Foreskin fibroblast (primary cell): ENCODE measurements at places on chromosomes 1 and 21.
A peak's percentile ranks its signal among the peaks of the same experiment; 100 is the strongest.

- DNase-seq: no peak
These were observed 123.4 kb downstream of the ESRRG start for GRCh38 chr1:216599851-216600250.

DNA sequence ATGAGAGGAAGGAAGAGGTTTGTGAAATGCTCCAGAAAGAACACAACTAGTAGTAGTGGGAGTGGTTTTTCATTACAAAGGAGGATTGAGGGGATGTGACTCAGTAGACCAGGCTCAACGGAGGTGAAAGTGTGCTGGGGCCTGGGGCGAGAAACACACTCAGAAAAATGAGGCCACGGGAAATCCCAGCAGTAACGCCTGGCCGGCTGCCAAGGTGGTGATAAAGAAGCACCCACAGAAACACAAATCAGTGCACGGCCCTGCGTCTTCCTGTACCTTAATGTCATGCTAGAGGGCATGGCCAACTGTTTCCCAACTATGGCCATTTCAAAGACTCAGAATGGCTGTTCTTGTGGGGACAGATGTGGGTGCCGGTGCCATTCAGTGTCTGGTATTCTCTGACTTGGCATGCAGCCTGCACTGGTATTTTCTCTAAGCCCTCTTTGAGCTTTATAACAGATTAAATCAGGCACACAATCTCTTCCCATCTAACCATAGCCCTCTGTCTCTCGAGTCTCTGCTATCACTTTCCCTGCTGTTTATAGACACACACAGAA, 38.2 kb downstream of the URB2 start:
- no peak for DNase-seq

- no peak for DNase-seq
These were observed 37.1 kb upstream of the COL11A1 start for GRCh38 chr1:103145449-103145848.

GRCh38 chr21:45818904-45819285, 162.7 kb upstream of the COL6A1 start:
- peak; percentile 83 for DNase-seq

DNA sequence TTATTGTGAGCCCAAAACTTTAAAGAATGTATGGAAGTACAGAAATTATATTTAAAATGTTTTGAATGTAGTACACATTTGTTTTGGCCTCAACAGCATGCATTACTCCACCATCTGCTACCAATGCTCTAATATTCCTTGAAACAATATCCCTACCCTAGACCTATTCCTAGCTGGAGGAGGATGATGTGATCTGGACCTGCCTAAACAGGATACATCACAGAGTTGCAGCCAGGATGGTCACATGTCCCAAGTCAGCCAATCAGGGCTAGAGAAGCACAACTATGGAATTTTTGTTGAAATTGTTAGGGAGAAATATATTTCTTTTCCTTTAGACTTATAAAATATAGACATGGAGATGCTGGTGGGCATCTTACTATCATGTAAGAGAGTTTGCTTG, 623.3 kb upstream of the NR5A2 start:
- DNase-seq: peak; percentile 71

GRCh38 chr1:29500651-29501050, 264.3 kb downstream of the PTPRU start:
- no peak for DNase-seq

DNA sequence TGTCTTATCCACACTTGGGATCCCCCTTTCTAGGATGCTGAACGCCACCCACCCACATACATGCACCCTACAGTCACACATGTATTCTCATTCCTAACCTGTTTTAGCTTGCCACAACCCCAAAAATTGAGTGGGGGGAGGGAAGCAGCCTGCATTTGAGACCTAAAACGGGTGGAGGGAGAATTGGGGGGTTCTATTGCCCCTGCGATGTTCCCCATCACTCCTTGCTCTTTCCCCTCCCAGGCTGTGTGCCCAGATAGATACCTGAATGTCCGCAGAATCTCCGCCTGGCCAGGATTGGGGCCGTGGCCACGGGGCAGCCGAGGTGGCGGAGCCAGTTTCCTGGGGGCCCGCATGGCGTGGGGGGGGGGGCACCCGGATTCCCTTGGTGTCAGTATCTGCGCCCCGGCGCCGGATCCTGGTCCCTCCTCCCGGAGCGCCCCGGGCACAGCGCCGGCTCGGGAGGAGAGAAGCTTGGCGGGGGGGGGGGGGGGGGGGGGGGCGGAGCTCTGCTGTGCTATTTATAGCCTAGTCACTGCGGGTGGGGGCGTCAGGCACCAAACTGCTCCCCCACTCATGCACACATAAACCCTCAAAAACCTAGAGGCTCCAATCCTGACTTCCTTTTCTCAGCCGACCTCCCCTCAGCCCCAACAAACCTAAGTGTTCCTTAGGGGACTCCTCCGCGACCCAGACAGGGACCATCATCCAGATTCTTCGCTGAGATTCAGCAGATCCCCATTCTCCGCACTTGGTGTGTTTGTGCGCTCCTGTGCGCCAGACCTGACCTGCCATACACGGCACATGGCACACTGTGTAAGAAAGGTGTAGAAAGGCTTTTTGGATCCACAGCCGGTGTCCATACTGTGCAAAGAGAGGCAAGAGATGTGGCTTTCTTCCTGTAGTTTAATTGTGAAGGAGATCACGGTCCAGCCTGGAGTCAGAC, 1.9 kb downstream of the ANKRD34A start:
- no peak for DNase-seq

- no peak for DNase-seq
These were observed 14.0 kb downstream of the HSD3B2 start for GRCh38 chr1:119428991-119429390.

GRCh38 chr1:15343729-15344128, 66.0 kb upstream of the EFHD2 start:
- DNase-seq: peak; percentile 54

DNA sequence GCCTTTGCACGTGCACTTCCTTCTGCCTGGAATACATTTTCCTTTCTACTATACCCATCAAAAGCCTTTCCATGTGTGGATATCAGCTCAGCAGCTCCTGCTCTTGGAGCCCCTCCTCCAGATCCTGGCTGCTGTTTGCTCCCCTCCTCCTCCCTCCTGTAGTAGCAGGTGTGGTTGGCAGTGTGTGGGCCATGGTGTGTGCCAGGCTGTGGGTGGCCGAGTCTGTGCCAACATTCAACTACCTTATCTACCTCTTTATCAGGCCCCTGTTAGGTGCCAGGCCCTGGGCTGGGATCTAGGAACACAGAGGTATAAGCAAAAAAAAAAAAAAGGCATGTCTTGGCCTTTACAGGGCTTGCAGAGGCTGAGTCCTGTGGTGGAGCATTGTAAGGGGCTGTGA, 180.6 kb upstream of the JUN start:
- DNase-seq: no peak

- DNase-seq: no peak
These were observed 651.4 kb downstream of the ADGRL2 start for GRCh38 chr1:82452096-82452495.

DNA sequence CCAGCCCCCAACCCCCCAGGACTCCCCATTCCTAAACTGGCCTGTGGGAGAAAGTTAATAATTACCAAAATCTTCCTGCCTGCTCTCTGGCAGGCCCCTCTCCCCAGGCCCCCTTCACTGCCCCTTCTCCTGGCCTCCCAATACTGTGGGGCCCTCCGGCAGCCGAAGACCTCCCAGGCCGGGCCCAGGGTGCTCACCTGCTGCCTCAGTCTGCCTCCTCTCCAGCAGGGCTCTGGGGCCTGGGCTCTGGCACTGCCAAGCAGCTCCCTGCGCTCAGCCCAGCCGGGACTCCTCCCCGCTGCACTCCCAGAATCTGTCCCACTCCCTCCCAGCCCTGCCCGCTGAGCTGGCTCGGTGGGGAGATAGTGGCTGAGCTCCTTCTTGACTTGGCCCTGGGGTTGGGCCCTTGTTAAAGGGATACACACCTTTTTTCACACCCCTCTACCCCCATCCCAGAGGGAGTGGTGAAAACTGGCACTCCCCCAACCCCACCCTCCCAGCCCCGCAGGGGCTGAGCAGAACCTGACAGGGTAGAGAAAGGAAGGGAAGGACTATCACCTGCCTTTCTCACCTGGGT, at the start of gene S100A16:
S100A16 (minus strand) TSS at position 383 of the 577 bp plus-strand sequence. CDS start 4,986 bp downstream, outside the sequence.
- DNase-seq: peak; percentile 80

DNA sequence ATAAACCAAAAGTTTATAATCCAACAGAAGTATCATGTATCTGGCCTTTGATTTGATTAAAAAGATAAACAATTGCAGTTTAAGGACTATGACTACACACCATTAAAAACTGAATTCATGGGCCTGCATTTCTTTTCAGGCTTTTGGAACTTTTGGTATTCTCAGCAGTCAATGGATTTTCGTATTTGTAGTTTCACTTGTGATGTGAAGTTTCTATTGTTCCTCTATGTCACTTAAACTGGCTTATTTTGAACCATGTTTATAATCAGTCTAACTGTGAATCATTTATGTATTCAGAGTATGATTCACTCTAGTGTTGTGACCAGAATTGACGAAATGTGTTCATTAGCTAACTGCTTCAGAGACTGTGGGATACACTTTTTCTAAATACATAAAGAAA, 132.9 kb downstream of the COQ8A start:
- DNase-seq: no peak

- DNase-seq: no peak
These were observed 135.1 kb upstream of the F3 start for GRCh38 chr1:94676686-94677085.

DNA sequence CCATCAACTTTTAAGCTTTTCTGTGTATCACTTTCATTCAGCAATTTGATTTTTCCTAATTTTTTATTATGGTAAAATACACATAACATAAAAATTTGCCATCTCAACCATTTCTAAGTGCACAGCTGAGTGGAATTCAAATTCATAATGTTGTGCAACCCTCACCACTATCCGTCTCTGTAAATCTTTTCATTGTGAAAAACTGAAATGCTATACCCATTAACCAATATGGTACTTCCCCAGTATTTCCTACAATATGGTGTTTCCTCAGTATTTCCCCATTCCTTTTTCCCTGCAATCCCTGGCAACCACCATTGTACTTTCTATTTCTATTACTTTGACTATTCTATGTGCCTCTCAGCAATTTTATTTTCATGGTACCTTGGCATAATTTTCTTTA, 6.8 kb downstream of the STPG1 start:
- no peak for DNase-seq

DNA sequence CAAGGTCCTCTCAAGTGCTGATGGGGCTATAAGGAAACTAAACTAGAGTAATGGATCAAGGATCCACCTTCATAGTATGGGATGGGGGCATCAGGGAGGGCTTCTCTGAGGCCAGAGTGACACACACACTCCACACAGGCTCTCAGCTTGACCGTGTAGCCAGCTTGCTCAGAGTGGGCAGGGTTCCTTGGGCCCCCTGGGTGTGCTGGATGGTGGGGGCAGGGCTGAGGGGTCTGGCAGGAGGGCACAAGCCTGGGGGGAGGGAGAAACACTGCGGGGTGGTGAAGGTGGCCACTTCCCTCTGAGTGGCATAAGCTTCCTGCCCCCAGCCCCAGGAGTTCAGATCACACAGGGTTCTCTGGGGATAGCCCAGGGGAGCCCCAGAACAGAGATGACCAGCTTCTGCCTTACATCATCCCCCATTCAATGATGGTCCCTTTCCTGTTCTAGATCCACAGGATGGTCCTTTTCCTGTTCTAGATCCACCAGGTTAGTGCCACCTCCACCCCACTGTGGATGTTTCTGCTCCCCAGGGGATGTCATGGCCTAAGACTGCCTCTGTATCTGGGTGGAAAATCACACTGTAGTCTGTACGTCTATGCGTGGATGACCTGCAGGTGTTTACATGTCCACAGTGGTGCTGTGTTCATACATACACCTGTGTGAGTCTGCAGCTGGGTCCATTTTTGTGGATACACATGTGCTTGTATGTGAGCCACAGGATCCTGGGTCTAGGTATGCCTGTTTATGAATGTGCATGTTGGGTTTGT, 525.0 kb downstream of the PTPRU start:
- DNase-seq: no peak

DNA sequence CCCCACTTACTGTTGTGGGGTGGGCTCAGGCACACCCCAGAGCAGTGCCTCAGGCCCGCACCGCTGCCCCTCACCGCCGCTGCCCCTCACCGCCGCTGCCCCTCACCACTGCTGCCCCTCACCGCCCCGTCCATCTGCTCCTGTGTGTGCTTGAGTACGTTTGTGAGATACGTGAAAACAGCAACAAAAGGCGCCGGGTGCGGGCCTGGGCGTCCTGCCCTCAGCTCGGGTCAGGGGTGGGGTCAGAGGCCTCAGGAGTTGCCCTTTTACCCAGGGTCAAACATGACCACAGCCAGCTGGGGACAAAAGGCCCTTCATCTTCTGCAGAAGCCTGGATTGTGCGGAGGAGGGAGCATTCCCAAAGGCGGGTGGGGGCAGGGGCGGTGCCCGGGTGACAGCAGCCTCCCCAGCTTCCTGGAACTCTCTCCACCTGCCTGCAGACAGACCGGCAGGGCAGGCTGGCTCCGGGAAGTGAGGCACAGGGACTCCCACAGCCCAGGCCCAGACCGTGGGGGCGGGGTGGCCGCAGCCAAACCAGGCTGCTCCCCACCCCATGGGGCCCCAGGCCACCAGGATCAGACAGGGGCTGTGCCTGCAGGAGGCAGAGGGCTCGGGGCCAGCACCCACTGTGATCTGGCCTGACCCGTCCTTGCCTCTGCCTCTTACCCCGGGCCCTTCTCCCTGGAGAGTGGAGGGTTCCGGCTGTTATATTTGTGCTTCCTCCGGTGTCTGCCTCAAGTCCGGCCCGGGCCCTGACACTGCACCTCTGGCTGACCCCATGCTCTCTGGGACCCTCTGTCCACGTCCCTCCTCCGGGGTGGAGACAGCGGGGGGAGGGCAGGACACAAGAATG, 2.3 kb upstream of the VWA1 start:
- no peak for DNase-seq

- no peak for DNase-seq
These were observed 33.6 kb upstream of the CTSK start for GRCh38 chr1:150841626-150842025.

DNA sequence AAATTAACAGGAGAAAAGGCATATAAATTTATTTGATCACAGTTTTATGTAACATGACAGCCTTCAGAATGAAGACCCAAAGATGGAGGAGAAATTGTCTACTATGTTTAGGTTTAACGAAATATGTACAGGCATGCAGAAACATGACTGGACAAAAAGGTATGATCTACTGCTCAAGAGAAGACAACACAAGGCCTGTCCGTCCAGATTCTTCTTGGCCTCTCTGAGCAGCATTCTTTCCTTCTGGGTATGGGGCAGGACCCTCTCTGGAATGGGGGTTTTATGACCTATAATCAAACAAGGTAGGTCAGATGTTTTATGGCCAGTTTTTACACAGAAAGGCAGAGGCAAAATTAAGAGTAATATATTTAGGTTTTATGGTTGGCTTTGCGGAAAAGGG, 13.5 kb upstream of the SYNJ1 start:
- DNase-seq: no peak

DNA sequence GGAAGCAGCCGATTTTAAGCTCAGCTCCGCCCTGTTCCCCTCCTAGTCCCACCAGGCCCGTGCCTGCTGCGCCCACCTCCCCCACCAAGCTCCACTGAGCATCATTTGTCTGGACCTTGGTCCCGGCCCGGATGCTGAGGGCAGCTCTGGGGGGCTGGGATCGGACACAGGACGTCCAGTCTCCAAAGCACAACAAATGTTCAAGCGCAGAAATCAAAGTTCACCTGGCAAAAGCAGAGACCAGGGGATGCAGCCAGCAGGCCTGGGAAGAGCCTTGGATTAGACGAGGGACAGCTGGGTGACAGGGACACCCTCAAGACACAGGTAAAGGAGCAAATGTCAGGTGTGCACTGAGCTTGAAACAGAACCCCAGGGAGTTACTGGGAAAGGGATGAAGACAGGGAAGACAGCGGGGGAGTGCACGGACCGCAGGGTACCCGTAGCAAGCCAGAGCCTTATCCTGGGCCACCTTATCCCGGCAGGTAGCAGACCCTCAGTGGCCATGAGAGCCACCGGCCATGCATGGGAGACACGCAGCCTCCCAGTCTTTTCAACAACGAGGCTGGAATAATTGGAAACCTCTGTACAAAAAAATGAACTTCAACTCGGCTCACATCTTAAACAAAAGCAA, 22.2 kb upstream of the TMEM52 start:
- DNase-seq: no peak
